ENCODE measurements at places on chromosomes 13 and 19.

GRCh38 chr19:44576843-44577565 is 36.4 kb upstream of the IGSF23 start:
- DNase-seq = peak; percentile 33

- peak; percentile 24 for DNase-seq
Observed at GRCh38 chr19:16217716-16218451, 20.2 kb downstream of the AP1M1 start.

DNA sequence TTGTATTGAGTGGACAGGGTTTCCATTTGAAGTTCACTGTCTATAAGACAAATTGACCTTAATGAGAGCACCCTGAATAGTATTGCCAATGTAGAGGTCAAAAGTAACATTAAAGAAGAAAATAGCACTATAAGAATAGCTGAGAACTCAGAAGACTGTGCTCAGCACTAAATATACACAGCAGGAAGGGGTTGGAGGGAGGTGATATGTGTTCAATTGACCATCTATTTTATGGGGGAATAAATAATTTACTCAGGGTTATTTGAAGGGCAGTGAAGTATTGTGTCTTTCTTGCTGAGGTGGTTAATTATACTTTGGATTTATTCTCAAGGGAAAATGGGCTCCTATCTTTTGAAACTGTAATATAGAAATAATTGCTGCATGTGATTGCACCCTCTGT is 1380.5 kb upstream of the SPRY2 start:
- DNase-seq = no peak

GRCh38 chr13:24613755-24614154 is 66.5 kb upstream of the ATP12A start:
- no peak for DNase-seq

- no peak for DNase-seq
Observed at GRCh38 chr13:41631296-41631965, 174.1 kb downstream of the RGCC start.

- no peak for DNase-seq
Observed at GRCh38 chr13:50950849-50951248, 41.3 kb downstream of the RNASEH2B start.

DNA sequence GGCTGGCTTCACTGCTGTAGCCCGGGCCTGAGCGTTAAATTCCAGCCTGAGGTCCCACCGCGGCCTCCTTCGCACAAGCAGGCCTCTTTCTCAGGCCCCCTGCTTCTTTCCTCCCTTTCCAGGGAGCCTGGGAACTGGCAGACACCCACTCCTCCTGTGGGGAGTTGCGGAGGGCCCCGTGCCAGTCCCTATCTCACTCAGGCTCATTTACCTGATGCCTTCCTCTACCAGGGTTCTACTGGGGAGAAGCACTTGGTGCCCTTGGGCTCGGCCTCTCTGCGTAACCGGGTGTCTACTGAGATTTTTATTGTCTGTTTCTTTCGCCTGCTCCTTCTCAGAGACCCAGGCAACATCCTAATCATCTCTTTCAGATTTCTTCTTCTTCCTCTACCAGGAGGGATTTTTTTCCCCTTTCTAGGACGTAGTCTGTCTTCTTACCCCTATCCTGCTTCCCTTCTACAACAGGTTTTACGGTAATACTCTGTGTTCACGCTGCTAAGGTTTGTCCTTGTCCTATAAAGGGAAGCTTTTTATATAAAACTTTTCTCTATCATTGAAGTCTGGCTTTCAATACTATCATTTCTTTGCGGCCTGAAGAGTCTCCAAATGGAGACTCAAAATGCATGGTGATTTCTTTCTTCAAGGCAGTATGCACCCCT is 135.4 kb upstream of the GPR12 start:
- no peak for DNase-seq

GRCh38 chr19:7397687-7398086 is 49.0 kb downstream of the ARHGEF18 start:
- DNase-seq = no peak

GRCh38 chr13:114096811-114097211 is 35.6 kb downstream of the RASA3 start:
- DNase-seq = no peak
